ENCODE measurements at places on chromosomes 6 and 20.

DNA sequence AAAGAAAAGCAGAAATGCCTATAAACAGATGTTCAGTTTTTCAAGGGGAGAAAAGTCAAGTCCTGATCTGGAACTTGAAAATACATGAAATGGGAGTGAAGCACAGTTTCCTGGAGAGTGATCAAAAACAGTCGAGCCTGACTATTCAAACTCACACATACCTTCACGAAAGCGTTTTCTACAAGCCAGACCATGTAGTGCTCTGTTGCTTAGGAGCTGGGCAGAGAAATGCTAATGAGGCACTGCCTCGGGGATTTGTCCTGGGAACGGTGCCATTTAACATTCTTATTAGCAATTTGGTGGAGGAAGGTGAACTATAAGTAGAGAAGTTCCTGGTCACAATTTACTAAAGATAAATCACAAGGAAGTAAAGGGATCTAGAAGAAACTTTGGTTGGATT, 5.9 kb downstream of the NHSL1 start:
- peak; percentile 63 for DNase-seq

GRCh38 chr6:158938811-158939254, 61.2 kb downstream of the RSPH3 start:
- no peak for DNase-seq

- DNase-seq: no peak
Measured at GRCh38 chr6:136719280-136720044, 72.8 kb downstream of the MAP3K5 start.

GRCh38 chr6:149024361-149024760, 277.5 kb downstream of the UST start:
- no peak for DNase-seq

DNA sequence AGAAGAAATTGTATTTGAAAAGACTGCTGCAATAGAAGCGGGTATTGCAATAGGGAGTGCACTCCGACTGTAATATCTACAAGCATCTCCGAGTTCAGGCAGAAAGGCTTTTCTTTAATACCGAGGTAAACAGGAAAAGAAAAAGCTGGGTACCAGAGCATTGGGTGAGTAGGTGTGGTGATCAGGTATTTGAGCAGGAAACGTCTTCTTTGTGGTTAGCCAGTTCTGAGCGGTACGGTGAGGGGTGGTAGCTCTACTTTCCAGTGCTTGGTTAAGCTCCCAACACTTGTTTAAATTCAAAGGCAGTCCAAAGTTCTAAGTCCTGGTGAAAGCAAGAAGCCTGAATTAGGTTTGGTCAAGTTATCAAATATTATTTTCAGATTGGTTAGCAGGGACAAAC, 404.1 kb downstream of the LMBRD1 start:
- DNase-seq: no peak

DNA sequence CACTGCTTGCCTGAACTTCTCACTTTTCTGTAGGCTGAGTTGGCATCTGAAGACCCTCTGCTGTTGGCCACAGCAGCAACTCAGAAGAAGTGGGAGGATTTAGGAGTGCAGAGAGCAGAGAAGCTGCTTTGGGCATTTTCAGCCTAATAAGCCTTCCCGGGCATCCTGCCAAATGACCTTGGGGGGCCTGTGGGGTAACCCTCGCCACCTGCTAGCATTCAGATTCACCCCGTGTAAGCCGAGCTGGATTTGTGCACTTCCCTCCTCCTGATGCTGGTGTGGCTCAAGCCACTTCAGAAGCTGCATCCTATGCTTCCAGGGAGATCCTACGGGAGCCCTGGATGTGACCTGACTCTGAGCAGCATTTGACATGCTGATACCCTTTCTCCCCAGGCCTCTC, 114.8 kb downstream of the LRFN2 start:
- no peak for DNase-seq

DNA sequence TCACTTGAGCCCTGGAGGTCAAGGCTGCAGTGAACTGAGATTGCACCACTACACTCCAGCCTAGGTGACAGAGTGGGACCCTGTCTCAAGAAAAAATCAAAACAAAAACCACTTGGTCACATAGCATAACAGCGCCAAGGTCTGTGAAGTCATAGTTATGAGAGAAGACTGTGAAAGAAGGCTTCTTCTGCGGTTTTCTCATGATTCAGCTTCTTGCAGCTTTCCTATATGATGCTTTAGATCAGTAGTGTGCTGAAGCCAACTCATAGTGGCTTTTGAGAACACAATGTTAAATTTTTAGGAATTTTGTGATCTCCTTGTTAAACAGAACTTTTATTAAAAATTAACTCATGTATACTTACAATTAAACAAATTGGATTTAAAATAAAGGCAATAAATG, 136.2 kb upstream of the GLP1R start:
- no peak for DNase-seq

DNA sequence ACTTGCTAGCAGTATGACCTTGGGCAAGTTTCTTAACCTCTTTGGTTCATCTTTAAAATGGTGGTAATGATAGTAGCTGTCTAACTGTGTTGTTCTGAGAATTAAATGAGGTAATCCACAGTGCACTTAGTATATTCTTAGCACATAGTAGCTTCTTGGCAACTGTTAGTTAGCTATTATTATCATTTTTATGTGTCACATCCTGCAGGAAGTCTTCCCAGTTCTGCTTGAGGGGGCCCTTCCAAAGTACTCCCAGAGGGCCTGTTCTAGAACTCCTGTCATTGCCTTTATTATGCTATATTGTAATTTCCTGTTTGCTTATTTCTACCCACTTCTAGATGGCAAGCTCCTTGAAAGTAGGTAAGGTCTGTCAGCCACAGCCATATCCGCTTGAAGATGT, 30.6 kb downstream of the ANKS1A start:
- no peak for DNase-seq

DNA sequence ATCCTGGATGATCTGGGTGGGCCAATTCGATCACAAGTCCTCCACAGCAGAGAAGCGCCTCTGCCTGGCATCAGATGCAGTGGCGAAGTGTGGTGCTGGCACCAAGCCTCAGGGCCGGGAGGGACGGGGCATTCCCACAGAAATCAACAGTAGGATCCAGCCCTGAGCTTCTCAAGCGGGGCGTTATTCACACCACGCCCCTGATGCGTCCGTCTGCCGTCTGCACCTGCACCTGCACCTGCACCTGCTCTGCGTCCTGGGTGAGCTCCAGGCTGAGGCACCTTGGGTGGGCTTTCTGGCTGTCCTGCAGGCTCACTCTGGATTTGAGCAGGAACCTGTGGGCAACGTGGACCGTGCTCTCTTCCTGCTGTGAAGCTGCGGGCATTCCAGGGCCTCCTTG, 13.8 kb upstream of the NTSR1 start:
- DNase-seq: no peak

- no peak for DNase-seq
Measured at GRCh38 chr6:30131947-30132497, 3.9 kb upstream of the TRIM40 start.

DNA sequence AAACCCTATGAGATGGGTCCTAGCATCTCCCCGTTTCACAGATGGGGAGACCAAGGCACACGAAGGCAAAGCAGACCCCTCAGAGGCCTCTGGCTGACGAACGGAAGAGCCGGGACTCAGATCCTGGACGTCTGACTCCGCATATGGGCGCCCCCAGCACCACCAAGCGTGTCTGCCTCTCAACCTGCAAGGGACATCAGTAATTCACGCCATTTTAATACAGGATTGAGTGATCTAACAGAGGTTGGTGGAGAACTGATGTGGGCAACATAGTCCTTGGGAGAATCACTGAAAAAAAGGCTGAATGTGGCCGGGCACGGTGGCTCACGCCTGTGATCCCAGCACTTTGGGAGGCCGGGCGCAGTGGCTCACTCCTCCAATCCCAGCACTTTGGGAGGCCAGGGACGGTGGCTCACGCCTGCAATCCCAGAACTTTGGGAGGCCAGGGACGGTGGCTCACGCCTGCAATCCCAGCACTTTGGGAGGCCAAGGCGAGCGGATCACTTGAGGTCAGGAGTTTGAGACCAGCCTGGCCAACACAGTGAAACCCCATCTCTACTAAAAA, 206.6 kb downstream of the DLL1 start:
- DNase-seq: no peak

DNA sequence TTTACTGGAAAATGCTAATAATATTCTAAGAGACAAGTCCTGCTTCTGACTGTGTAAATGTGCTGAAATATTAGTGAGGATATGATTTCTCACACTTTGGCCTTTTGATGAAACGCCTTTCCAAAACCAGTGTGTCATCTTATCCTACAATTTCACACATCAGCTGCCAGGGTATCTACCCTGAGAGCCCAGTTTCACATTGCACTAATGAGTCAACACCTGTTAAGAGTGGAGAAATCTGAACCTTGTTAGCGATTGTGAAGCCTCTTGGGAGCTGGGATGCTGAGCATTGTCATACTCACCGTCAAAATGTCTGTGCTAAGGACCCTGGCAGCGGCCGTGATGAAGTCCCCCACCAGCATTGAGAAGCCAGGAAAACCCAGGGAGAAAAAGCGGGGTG, 166.0 kb downstream of the RALGAPA2 start:
- no peak for DNase-seq

- no peak for DNase-seq
Measured at GRCh38 chr20:13250251-13250650, 29.2 kb downstream of the ISM1 start.

- peak; percentile 78 for DNase-seq
Measured at GRCh38 chr6:84867521-84867920, 103.1 kb upstream of the TBX18 start.

DNA sequence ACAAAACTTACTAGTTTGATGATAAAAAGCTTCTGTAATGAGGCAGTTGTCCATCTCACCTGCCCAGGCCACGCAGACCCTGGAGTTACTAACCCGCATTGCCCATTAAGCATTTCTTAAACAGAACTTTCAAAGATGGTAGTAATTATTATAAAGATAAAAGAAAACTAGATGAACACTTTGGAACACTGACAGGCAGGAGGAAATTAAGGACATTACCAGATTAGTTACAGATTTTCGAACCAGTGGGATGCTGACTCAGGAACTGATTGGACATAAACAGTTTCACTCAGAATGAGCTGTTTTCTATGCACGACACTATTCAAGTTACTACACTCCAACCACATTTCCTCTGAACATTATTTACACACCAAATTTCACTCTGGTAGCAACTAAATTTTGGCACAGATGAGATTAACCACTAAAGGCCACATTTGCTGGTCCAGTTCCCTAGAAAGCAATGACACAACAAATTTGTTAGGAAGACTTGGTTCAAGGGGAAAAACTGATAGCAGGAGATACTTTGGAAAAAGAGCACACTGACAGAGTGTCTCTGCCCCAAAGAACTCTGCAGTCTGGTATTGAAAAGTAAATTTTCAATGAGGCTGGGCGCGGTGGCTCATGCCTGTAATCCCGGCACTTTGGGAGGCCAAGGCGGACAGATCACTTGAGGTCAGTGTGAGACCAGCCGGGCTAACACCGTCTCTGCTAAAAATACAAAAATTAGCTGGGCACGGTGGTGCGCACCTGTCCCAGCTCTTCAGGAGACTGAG, 3.0 kb downstream of the ROMO1 start:
- DNase-seq: peak; percentile 23

DNA sequence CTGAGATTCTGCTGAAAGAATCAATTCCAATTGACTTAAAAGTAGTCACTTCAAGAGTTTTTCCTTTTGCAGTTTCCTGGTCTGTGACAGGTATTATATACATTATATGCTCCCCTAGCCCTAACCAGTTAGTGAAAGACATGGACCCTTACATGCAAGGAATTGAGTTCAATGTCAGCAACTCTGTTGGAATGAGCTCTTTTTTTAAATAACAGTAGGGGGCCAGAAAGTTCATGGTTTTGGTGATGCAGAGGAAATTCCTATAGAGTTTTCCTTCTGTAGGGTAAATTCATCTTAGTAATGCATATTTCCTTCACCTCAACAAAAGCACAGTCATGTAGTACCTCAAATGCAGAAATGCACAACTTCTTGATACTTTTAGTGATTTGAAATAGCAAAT, 172.2 kb downstream of the KIF6 start:
- no peak for DNase-seq

Measured in fibroblast of the conjunctiva (primary cell).